HepG2 (cell line): ENCODE measurements at places on chromosomes 2 and 18.

DNA sequence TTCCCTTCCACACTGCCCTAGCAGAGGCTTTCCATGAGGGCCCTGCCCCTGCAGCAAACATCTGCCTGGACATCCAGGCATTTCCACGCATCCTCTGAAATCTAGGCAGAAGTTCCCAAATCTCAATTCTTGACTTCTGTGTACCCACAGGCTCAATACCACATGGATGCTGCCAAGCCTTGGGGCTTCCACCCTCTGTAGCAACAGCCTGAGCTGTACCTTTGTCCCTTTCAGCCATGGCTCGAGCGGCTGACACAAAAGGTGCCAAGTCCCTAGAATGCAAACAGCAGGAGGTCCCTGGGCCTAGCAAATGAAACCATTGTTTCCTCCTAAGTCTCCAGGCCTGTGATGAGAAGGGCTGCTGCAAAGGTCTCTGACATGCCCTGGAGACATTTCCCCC lies 744.5 kb upstream of the LINC00305 start:
- no peak for DNase-seq

DNA sequence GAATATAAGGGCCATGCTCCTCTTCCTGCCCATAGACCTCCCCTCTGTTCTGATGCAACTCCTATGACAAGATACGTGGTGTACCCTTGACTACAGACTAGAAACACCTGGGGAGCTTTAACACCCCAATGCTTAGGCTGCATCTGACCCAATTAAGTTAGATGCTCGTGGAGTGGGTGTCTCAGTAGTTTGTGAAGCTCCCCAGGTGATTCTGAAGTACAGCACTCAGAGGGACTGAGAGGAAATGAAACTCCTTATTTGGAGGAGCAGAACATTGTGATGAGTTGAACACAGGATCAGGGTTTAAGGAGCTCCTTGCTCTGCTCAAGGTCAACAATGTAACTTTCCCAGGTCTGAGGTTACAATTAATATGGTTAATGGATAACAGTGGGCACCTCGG lies 80.3 kb upstream of the TTC39C start:
- DNase-seq, result no peak

GRCh38 chr2:238739668-238740067 lies 108.2 kb upstream of the TWIST2 start:
- no peak for DNase-seq

DNA sequence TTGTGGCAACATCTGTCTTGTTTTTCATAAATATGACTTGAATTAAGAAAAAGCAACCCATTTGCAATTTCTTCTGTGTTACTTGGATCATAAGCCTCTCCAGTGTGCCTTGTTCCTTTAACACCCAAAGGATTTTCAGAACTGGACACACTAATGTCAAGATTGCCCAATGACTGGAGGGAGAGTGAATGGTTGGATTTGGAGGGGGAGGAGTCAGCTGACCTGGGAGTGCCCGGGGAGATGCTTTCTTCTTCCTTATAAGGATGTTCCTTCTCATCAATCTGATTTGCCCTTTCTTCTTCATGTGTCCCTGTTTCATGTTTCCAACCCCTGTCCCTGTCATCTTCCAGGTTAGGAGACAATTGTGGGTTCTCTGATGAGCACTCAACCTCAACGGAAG lies 48.8 kb downstream of the ALPK2 start:
- no peak for DNase-seq

- DNase-seq, result no peak
These were observed 41.7 kb downstream of the MALT1 start for GRCh38 chr18:58712930-58713329.

DNA sequence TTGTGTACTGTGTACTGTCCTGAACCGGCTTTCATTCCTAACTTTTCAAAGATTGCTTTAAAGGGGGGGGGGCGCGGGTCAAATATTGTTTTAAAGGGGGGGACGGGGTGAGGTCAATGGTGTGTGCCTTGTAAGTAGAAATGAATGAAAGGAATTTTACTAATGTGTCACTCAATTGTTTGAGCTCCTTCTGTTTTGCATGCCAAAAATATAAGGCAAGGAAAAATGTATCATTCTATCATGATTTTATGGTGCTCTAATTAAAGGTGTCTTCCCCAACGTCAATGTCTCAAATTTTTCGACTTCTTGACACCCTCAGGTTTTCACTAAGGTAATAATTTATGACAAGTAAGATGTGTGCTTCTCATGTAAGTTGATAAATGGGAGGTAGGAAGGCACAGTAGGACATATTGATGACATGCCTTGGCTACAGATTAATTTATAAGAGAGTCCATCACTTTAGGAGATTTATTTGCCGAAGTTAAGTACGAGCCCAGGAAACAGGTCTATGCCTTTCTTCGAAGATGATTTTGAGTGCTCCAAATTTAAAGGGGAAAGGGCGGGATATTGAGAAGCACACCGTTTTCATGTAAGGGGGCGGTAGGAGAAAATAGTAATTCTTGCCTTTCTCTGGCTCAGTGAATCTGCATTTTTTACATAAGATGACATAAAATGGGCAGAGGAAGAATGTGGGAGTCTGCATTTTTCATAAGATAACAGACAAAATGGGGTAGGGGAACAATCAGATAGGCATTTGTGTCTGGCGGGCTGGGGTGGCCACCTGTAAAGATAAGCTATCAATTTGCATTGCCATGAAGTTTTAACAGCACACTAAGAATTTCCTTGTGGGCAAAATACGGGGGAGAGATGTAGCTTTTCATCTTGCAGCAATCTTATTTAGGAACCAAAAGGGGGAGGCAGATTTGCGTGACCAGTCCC lies 1.2 kb upstream of the TRAPPC8 start:
- DNase-seq, result no peak

- no peak for DNase-seq
These were observed 36.6 kb upstream of the PRLH start for GRCh38 chr2:237529452-237530402.

DNA sequence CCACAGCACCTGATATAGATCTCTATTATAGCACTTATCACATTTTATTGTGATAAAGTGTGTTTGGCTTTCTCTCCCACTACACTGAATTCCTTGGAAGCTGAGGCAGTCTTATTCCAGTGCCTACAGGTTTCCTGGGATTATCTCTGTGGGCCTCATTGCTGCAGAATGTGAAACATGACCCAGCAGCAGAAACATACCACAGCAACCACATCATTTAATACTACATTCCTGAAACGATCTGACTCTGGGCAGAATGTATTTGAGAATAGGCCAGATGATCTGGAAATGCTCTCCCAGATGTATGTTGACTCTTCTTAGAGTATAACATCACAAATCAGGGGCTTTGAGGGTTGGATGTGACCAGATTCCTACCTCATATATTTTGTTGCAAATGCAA lies 323.5 kb upstream of the TANK start:
- no peak for DNase-seq

GRCh38 chr2:27681841-27682240 lies 18.2 kb downstream of the SLC4A1AP start:
- peak; percentile 30 for DNase-seq

- DNase-seq, result no peak
These were observed 221.5 kb downstream of the ANKRD30B start for GRCh38 chr18:14969500-14969899.

GRCh38 chr18:75226956-75227316 lies 16.3 kb downstream of the TSHZ1 start:
- DNase-seq, result no peak

DNA sequence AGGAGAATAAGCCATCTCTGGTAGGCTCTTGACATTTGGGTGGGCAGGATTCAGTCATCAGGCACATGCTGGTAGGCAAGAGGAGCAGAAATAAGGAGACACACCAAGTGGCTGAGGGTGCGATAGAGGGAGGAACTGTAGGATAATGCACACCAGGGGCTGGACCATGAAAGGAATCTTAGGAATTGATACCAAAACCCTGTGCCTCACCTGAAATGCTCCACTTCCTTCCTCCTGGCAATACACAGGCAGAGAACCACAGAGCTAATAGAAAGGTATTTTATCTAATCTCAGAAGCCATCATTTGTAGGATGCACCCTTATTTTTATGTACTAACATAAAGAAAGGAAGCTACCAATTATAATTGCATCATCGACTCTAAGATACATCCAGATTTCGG lies 4.4 kb upstream of the CYP1B1 start:
- no peak for DNase-seq

- DNase-seq, result no peak
These were observed 600.8 kb upstream of the CDH2 start for GRCh38 chr18:28777756-28778155.

- DNase-seq, result no peak
These were observed 22.2 kb upstream of the DNAH6 start for GRCh38 chr2:84494070-84494469.

- DNase-seq, result no peak
These were observed 26.2 kb downstream of the RALB start for GRCh38 chr2:120278901-120279300.

DNA sequence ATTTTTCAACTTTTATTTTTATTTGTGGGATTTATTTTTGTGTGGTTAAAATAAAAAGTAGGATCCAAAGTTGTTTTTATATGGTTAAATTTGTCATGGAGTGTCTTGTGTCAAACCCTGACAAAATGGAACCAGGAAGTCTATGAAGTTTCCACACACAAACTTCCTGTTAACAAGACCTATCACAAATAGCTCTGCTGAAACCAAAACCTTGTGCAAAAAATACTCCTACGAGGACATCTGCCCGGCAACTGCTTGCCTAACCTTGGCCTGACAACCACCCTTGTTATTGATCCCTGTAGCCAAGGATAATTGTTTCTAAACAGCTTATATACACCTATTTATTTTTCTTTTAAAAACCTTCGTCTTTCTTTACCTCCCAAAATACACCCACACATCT lies 389.6 kb downstream of the TRIB2 start:
- DNase-seq, result no peak

GRCh38 chr2:222907790-222908441 lies 47.1 kb downstream of the ACSL3 start:
- peak; percentile 67 for DNase-seq

GRCh38 chr2:236970656-236971010 lies 115.1 kb upstream of the COPS8 start:
- DNase-seq, result no peak
